H54 (cell line): ENCODE measurements at places on chromosomes 2 and 18.

DNA sequence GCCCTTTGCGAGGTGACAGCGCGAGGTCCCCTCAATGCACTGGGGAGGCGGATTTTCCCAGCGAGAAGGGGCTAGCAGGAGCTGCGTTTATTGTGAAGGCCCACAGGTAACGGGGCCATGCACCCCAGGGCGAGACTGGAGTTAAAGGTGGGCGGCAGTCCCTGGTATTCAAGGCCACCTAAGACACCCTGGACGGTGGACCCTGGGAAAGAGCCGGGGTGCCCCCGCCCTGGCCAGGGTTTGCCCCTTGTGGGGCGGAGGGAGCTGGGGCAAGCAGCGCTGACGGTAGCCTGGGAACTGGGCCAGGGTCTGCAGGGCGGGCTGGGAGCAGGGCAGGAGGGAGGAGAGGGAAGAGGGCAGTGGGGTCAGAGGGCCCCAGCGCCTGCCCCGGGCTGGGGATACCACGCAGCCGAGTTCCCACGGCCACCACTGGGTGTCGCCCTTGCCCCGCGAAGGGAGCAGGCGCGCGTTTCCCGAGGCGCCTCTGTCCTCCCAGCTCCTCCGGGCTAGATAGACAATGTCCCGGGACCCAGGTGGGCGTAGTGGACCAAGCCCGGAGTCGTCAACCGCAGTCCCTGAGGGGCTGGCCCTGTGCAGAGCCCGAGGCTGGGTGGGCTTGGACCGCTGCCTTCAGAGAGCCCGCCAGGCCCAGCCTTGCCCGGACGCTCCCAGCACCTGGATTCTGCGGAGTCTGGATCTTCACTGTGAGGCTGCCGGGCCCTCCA is 80.2 kb downstream of the SMAD4 start:
- DNase-seq = peak; percentile 57

DNA sequence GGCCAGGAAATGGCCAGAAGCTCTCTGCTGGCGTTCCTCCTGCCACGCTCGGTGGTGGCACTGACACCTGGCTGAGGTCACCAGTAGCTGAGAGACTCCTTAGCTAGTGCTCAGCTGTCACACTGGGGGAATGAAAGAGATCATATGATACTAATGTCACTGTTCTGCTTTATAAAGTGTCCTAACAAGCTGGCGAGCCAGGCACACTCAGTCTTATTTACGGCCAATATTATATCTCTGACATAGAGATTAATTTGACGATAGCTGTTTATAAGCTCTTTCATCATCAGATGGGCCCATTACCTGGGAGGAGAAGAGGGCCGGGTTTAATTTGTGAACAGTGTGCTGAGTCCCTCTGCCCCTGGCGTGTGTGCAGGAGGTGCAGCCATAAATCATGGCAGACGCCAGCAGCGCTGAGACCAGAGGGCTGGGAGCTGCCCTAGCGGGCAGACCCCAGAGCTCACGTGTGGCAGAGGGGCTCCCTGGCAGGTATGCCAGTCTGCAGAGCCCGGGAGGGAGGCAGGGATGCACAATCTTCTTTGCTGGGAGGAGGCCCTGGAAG is 246.5 kb downstream of the HAUS1 start:
- no peak for DNase-seq

DNA sequence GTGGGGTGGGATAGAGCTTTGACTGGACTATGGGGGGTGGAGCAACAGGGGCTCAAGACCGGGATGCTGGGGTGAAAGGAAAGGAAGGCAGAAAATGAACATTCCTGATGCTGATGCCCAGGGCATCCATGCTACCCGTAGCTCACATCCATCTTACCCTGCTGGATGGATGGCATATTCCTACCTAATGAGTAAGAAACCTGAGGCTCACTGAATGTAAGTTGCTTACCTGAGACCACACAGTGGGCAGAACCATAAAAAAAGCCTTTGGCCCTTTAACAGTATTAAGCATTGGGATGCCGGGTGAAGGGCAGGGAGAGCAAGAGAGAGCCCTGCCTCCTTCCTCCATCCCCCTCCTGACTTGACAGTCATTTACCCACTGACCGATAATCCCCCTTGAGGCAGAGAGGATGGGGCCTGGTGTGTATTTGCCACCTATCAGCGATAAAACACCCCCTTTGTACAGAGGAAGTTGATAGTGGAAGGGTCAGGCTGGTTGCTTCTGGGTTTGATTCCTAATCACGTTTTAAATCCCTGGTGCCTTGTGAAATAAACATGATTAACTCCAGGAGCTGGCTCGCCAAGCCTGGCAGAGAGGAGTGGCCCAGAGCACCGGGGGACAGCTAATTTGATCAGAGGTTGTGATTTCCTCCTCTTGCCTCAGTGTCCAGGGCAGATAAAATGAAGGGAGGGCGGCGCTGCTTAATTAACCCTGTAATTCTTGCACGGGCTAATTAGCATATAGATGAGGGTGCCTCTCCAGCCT is 105.9 kb upstream of the HS6ST1 start:
- no peak for DNase-seq

DNA sequence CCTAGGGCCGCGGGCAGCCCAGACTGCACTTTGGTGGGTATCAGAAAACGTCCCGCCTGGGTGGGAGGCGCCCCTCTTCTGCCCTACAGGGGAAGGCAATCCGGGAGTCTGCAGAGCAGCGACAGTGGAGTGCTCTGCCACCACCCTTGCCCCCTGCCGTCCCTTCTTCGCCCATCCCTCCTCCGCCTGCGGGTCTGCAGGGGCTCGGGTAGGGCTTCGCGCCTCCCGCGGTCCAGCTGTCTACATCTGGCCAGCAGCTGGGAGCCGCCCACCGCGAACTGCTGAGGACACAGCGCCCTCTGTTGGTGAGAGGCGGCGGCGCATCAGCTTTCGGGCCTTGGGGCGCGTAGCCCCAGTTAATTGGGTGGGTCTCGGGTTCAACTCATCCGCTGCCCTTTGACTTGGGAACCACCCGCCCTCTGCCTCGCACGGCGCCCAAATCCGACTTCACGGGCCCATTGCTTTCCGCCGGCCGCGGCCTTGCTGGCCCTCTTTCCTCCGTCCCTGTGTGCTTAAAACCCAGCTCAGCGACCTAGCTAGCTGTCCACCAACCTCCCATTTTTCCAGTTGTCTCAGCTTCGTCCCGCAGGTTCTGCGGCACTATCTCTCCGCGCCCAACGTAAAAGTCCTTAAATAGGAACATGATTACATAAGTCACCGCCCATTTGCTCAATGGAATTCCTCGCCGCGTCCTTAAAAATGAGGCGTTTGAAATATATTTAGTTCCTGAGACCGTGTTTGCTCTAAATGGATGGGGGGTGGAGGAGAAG is 17.6 kb downstream of the WNT10A start:
- peak; percentile 83 for DNase-seq

GRCh38 chr2:51919395-51919794 is 887.5 kb upstream of the NRXN1 start:
- no peak for DNase-seq

- DNase-seq = peak; percentile 15
Measured at GRCh38 chr18:45621061-45621511, 5.8 kb downstream of the SLC14A2 start.

DNA sequence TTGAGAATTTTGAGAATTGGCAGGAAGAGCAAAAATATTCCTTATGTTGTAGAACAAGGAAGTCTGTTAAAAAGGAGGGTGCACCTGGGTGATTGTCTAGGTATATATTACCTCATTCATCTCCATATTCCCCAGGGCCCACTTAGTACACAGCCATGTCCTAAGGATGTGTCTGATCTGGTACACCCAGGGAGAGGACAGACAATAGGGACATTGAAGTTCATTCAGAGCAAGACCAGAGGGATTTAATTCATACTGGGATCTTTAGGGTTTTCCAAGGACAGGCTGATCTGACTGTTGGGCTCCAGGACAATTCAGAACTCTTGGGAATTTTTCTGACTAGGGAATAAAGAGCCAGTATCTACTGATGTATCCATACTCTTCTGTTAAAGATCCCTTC is 112.1 kb downstream of the PHLPP1 start:
- no peak for DNase-seq

DNA sequence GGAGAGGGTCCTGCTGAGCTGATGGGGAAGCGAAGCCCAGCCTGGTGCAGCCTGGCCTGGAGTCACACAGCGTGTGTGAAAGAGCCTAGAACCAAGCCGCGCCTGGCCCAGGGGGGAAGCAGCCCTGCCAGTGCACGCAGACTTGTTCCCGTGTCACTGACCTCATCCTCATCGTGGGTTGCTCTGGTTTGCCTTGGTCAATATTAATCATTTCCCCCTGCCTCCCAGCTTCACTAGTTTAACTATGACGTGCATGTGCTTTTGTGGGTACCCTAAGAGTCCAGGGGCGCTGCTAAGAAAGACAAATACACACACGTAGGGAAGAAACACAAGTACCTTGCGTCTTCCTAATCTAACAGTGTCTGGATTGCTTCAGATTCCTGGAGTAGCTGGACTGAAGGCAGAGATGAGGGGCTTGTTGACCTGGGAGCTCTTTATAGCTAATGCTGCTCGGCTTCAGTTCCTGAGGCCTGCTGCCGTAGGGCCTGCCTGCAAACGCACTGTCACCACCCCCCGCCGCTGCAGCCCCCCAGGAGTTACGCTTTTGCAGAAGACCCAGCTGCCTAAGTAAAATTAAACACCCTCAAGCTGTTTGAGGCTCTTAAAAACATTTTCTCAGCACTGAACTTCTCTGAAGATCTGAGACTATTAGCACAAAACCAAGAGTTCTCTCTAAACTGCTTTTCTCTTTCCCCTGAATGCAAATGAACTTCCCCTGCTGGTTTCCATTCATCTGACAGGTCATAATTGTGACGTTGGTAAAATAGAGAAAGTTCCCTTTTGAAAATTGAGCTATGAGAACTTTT is 159.2 kb downstream of the FAM210A start:
- no peak for DNase-seq

- no peak for DNase-seq
Measured at GRCh38 chr2:234955091-234955591, 3.3 kb downstream of the SH3BP4 start.

GRCh38 chr18:29250843-29251242 is 1073.9 kb upstream of the CDH2 start:
- no peak for DNase-seq

DNA sequence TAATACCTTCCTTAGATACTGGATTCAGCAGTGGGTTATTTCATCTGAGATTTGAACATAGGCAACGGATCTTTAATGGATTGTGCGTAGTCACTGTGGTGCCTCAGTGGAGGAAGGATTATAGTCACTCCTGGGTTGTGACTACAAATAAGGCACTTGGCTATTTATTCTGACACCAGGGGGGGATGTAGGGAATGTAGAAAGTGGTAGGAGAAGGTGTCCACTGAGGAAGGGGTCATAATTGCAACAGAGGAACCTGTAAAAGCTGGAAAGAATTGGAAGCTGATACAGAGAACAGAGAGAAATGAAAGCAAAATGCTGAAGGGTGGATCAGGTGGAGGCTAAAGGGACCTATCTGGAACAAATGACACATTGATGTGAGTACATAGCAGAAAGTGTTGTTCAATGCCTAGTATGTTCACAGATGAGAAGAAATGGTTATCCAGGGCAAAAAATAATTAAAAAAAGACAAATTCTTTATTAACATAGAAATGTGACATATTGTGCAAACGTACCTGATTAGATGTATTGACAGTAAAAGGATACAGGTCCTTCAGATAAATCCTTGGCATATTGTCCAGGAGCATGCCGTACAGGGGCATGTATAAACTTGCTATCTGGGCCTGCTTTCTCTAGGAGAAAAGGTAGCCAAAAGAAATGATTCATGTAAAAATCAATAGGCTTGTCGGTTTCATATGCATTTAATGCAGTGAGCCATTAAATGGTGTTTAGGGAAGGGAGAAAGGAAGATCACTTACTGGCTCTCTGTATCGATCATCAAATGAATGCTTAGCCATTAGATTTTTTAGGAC is 91.2 kb upstream of the CCDC195 start:
- no peak for DNase-seq

- no peak for DNase-seq
Measured at GRCh38 chr2:231169488-231169887, 28.9 kb upstream of the ARMC9 start.

- DNase-seq = no peak
Measured at GRCh38 chr2:240569523-240569997, 1.3 kb downstream of the RNPEPL1 start.

DNA sequence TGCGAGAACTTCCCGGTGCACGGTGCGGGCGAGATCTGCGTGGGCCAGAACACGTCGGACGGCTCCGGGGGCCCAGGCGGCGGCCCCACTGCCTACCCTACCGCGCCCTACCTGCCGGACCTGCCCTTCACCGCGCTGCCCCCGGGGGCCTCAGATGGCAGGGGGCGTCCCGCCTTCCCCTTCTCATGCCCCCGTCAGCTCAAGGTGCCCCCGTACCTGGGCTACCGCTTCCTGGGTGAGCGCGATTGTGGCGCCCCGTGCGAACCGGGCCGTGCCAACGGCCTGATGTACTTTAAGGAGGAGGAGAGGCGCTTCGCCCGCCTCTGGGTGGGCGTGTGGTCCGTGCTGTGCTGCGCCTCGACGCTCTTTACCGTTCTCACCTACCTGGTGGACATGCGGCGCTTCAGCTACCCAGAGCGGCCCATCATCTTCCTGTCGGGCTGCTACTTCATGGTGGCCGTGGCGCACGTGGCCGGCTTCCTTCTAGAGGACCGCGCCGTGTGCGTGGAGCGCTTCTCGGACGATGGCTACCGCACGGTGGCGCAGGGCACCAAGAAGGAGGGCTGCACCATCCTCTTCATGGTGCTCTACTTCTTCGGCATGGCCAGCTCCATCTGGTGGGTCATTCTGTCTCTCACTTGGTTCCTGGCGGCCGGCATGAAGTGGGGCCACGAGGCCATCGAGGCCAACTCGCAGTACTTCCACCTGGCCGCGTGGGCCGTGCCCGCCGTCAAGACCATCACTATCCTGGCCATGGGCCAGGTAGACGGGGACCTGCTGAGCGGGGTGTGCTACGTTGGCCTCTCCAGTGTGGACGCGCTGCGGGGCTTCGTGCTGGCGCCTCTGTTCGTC is 1.7 kb downstream of the FZD7 start:
- DNase-seq = no peak

DNA sequence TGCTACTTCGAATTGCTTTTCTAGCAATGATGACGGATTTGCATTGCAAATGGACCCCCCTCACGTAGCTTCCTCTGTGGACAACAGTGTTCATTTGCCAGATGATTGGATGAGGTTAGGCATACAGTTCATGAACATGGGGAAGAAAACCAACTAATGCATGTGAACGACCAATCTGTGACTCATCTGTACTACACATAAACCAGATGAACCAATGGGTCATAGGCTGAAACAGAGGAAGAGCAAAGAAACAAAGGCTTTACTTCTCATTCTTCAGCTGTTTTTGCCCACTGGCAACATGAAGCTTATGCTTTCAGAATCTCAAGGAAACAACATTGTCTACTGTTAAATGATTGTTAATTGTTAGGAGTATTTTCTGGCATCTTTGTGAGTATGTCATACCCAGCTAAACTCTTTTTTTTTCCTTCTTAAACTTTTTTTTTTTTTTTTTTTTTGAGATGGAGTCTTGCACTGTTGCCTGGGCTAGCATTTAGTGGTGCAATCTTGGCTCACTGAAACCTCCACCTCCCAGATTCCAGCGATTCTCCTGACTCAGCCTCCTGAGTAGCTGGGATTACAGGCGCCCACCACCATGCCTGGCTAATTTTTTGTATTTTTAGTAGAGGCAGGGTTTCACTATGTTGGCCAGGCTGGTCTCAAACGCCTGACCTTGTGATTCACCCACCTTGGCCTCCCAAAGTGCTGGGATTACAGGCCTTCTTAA is 35.5 kb downstream of the EFEMP1 start:
- DNase-seq = no peak

- no peak for DNase-seq
Measured at GRCh38 chr2:49255409-49255971, 101.2 kb upstream of the FSHR start.

GRCh38 chr2:25872134-25872533 is 6.2 kb downstream of the ASXL2 start:
- no peak for DNase-seq
